Colonic mucosa (tissue), 4 donors: ENCODE measurements at places on chromosomes 1 and 21.
A peak's percentile ranks its signal among the peaks of the same experiment; 100 is the strongest.

DNA sequence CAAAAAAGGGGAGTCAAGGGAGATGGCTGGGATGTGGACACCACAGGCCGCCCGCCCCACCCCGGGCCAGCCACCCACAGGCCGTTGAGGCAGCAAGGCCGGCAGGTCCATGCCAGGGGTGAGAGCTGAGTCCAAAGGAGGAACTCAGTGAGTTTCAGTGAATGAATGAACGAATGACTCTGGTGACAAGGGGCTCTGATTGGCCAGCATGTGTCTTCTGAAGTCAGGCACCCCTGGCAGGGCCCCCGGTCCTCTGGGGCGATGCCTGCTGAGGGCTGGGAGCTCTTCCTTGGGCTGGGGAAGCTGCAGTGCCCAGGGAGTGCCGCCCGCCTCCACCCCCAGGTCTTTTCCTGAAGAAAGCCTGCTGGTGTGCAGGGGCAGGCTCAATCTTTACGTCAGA is 236.1 kb upstream of the VAMP3 start:
- DNase-seq = no peak

GRCh38 chr1:77889671-77890070 is 1.2 kb downstream of the NEXN start:
- DNase-seq = no peak

DNA sequence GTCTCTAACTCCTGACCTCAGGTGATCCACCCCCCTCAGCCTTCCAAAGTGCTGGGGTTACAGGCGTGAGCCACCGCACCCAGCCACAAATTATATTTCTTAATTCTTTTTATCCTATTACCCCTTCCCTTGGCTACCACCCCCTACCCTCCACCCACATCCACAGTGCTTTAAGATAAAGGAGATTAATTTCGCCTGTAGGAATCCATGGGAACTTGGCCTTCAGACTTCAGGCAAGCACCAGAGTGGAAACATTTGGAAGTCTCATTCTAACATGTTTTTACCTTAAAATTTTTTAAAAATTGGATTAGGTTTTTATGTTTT is 10.4 kb downstream of the CNST start:
- no peak for DNase-seq

- DNase-seq = peak; percentile 19
Observed at GRCh38 chr1:160284220-160284781, 632 bp downstream of the PEX19 start.

GRCh38 chr1:233719655-233720341 is 105.9 kb downstream of the KCNK1 start:
- no peak for DNase-seq

DNA sequence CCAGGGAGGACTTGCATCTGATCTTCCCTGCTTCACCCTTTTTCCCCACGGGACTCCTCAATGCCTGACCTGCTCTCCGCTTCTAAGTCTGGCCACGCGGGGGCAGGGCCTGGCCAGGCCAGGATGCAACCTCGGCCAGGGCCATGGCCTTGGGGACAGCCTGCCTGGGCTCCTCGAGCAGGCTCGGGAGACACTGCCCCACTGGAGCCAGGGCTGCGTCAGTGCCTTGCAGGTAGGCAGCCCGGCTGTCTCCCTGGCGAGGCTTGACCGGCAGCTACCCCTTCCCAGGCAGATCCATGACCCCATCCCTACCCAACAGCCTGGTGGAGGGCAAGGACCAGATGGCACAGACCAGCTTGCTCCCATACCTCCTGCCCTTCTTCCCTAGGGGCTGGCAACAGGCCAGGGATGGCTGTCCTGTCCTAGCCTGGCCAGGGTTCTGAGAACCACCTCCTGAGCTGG is 2.7 kb upstream of the PRDM16 start:
- no peak for DNase-seq
